Activated T-helper 17 cell treated with anti-CD3 and anti-CD28 coated beads, Interleukin-2, amount 50 U/mL, for 72 hours (primary cell): ENCODE measurements at places on chromosomes 1 and 21. TPM values are rescaled to one million over a fixed set of nuclear protein-coding genes. Genes with fewer than 3 reads are reported as not detected.

DNA sequence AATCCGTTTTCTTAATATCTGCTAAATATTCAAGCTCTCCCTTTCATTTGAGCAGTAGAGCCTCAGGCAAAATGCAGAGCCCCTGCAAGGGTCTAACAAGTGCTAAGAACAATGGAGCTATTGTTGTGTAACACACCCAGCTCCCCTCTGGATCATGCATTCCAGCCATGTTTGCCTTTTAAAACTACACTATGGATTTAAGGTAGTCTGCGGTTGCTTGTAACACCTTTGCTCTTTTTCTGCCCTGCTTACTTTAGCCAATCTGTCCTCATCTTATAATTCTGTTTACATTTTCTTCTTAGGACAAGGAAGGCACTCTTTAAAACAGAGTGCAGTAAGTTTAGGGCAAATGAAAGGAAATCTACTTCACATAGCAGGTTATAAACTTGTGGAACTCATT is 60.0 kb upstream of the C1orf105 start:
- ATAC-seq, result no peak

- no peak for ATAC-seq
Observed at GRCh38 chr1:28887419-28887834, 26.9 kb upstream of the EPB41 start.

OR14K1 gene
- total RNA-seq, result not detected

SERBP1 gene
- total RNA-seq, result 393 TPM

ST6GALNAC5 gene
- not detected for total RNA-seq
